ENCODE measurements at places on chromosomes 13 and 19.

GRCh38 chr13:26186995-26187394 is 35.1 kb downstream of the RNF6 start:
- no peak for DNase-seq

DNA sequence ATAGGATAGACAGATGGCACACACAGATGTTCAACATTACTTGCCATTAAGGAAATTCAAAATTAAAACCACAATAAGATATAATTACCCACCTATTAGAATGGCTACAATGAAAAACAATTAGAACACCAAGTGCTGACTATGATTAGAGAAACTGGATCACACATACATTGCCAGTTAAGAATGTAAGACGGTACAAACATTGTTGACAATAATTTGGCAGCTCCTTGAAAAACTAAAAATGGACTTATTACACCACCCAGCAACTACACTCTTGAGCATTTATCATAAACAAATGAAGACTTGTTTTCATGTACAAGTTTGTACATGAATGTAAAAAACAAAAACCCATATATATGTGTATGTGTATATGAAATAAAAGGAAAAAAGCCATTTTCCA is 13.7 kb downstream of the ZNF461 start:
- DNase-seq, result no peak

DNA sequence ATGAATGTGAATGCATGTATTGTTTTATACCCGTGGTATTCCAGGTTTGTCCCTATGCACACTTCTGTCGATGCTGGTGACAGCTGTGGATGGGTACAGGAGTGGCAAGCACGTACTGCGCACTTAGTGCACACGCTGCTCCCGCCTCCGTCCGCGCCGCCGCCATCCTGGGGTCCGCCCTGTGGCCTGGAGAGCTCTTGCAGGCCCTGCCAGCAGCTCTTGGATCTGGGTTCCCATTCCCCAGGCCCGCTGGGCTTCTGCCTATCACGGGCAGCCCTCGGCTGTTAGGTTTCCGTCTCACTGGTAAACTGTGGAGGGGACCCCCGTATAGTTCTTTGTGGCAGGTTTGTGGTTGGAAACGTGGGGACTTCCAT is 4.0 kb downstream of the GNA11 start:
- DNase-seq, result no peak

GRCh38 chr19:4773047-4773640 is 18.4 kb upstream of the FEM1A start:
- no peak for DNase-seq

DNA sequence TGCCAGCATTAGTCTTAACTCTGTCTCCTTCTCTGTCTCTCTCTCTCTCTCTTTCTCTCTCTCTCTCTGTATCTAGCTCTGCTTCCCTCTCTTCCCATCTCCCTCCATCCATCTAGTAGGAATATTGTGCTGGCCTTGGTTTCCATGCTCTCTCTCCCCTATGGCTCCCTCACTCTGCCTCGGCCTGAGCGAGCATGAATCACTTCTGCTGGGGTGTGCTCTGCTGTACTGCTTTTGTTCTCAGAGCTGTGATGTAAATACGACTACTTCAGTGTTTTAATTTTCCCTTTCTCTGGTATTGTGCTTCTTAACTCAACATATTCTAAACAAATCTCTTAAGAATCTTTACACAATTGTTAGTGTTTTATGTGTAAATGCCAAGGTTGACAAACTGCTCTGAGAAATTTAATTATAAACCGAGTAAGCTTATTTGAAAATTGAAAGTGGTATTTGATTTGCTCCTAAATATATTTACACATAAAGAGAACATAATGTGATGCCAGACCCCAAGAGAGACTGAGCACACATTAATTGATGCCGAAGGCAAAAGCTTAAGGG is 211.5 kb upstream of the KL start:
- DNase-seq, result no peak

DNA sequence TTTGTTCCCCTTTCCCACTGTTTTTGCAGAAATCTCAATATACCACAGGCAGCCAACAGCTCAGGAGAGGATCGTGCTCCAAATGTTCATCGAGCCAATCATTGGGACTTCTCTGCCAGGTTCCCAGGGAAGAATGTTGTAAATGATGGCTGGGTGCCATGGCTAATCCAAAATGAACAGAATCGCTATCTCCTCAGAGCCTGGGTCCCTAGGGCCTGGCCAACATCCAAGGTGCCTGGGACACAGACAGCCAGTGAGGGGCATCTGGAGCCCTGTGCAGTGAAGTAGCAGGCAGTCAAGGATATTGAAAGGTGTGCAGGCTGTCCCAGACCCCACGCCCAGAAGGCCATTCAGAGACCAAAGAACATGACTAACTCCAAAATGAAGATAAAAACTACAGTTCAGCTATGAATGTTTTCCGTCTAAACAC is 37.8 kb downstream of the BRD4 start:
- DNase-seq, result no peak

DNA sequence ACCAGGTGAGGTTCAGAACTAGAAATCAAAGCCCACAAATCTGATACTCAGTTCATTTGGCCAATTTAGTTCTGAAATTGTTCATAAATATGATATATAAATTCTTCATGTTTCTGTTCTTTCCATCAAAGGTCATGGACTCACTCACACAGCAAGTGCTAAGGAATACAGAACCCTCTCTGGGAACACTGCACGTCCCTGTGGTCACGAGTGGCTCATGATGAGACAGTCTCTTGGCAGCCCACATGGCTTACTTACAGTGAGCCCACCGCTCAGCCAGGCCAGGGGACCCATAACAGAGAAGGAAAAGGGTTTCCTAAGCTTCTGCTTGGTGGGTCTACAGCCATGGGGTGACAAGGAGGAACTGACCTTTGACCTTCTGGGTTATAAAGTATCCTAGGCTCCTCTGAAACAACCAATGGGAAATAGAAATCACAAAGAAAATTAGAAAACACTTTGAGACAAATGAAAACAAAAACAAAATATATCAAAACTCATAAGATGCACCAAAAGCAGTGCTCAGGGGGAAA is 67.4 kb downstream of the CDADC1 start:
- no peak for DNase-seq

DNA sequence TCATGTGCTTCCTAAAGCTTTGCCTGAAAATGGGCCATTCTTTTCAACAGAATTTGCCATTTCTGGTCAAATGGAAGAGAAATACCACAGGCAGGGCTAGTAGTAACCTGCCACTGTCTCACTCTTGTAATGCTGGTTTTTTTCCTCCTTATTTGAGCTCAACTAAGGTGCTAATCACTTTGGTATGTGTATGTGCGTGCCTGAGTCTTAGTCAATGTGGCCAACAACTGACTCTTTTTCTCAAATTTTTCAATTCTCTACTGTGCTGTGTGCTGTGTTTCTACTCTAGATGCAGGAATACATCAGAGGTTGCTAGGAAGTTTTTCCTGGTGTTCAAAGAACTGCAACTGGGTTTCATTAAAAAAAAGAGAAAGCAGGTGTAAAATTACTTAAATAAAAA is 870.2 kb downstream of the EFNB2 start:
- no peak for DNase-seq

DNA sequence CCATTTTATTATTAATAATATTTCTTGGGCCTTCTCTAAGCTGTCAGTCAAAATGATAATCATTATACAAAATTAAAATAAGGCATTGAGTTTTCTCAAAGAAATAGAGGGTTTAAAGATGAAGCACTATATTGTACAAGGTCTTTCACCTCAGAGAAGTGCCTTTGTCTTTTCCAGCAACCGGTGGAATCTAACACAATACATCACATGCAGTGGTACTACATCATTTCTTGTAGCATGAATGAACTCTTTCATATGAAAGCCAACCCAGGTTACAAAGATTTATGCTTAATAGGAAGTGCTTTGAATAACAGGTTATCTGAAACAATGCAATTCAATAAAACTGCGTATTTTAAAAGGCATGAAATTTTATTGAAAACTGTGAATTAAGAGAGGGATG is 1620.8 kb downstream of the PCDH9 start:
- no peak for DNase-seq

DNA sequence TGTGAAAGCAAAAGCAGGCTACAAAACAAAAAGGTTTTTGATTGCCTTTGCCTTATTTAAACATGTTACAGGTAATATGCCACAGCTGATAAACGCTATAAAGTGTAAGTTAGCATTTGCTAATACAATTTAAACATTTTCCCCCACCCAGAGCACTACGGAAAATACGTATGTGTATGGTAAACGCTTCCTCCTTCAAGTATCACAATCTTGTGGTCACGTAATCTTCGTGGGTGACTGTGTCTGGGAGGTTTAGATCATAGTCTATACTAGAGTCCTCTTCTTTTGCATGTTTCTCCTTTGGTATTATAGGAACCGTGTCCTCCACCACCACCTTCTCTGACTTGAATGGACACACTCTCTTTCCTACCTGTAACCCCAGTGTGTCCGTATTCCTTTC is 38.1 kb upstream of the POSTN start:
- DNase-seq, result no peak

DNA sequence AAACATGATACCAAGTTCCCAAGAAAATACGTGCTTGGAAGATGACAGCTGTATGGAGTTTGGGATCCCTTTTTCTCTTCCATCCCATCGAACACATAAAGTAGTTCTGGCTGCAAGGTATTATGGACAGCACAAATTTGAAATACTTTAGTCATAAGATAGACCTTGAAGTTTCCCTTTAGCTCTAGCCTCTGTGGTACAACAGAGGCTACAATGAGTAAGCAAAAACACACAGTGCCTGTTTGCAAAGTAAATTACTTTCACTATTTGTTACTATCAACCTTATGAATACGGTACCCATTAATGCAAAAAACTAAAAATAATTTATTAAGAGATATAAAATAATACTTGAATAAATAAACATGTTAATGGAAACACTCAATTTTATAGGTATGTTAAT is 21.0 kb upstream of the LRCH1 start:
- no peak for DNase-seq

DNA sequence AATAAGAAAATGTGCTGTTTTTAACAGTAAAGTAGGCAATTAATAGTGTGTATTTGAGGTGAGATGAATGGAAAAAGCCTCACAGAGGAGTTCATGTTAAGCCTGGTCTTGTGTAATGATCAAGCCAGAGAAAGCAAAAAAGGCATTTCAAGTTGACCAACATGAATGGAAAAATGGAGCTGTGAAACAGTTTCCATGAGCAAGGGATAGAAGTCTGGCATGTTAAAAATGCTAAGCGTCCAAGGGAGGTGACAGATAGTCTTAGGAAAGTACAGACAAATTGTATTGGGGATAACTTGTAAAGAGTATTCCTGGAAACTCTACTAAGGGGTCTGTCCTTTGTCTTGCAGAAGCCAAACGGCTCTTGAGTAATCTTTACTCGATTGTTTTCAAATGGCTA is 506.8 kb upstream of the ATXN8OS start:
- no peak for DNase-seq

DNA sequence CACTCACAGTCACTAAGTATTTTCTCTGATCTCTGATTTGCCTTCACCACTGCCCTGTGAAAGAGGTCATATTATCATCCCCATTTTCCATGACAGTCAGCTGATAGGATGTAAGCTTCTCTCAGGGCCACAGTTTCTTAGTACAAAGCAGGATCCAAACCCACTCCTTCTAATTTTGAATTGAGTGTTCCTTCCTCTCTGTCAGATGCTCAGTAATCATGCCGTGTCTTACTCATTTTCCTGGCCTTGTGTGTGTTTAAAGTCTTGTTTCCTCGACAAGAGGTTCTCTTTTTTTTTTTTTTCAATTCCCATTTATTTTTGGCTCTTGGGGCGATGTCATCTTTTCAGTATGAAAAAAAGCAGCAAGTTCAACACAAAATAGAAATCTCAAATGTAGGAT is 72.3 kb downstream of the NAA16 start:
- DNase-seq, result no peak

DNA sequence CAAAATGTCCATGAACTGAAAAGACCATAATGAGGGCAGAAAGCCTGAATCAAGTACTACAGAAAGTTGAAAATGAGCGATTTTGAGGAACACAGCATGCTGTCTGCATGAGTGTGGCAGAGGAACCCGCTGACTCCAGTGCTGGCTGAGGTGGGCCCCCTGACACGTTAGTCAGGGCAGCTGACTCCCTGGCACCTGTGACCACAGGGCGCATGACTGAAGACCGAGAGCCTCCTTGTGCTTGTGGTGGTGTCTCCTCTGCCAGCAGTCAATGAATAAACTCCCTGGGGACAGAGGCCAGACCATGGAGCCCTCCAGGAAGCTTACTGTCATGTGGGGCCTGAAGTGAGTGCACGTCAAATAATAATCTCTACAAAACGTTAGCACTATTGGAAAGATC is 38.4 kb upstream of the VSTM2B start:
- no peak for DNase-seq

DNA sequence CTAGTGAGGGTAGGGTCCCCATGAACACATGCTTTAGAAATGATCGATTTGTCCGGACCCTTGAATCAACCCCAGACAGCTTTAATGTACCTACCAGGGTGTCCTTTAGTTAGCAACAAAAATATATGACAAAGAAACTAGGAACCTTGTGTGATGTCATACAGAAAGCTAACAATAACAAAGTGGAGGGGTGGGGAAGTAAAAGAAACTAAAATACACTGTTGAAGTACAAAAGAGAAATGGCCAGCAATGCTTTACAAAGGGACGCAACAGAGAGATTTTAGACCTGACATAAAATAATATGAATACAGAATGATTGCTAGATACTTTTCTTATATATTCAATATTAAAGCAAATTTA is 40.0 kb downstream of the DZIP1 start:
- no peak for DNase-seq

DNA sequence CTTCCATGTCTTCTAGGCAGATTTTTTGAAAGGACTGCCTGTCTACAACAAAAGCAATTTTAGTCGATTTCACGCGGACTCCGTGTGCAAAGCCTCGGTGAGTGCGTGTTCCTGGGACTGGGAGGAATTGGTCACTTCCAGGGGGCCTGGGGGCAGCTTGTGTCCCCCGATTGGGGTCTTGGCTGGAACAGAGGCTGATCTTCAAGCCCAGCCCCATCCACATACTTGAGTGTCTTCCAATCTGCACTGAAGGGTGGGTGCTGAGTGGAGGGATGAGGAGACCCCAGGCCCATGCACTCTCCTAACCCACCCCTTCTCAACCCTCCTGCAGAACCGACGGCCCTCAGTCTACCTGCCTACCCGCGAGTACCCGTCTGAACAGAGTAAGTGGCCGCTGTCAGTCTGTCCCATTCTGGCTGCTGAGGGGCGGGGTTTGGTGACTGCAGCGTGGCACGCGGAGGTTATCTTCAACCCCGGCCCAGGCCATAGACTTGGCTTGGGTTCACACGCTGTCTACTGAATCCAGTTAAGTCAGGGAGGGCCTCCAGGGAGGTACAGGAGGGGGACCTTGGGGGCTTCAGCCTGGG is 4.7 kb downstream of the DDA1 start:
- no peak for DNase-seq

- no peak for DNase-seq
These were observed 16.4 kb upstream of the KCNN1 start for GRCh38 chr19:17950310-17951156.

GRCh38 chr13:113648216-113648610 is 9.8 kb downstream of the ATP4B start:
- DNase-seq, result no peak

- DNase-seq, result no peak
These were observed 13.6 kb downstream of the ONECUT3 start for GRCh38 chr19:1766800-1767352.

GRCh38 chr19:45315304-45315703 is 7.4 kb downstream of the CKM start:
- DNase-seq, result no peak

GRCh38 chr13:108195146-108195545 is 20.2 kb downstream of the LIG4 start:
- no peak for DNase-seq
